ENCODE measurements at places on chromosomes 1 and 21. TPM values are rescaled to one million over a fixed set of nuclear protein-coding genes. Genes with fewer than 3 reads are reported as not detected.

DNA sequence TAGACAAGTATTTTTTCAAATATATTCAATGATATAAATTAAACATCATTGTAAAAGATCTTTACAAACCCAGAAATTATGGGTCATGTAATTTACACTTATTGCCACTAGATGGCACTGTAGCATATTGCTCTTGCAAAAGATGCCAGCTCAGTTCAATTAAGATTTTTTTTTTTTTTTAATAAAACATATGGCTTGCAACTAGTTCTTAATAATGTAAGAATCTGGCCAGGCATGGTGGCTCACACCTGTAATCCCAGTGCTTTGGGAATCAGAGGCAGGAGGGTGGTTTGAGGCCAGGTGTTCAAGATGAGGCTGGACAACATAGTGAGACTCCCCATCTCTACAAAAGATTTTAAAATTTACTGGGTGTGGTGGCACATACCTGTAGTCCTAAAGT, 49.4 kb upstream of the DESI2 start:
- DNase-seq = no peak

GRCh38 chr1:56904663-56905397, 50.2 kb downstream of the C8A start:
- no peak for DNase-seq

DNA sequence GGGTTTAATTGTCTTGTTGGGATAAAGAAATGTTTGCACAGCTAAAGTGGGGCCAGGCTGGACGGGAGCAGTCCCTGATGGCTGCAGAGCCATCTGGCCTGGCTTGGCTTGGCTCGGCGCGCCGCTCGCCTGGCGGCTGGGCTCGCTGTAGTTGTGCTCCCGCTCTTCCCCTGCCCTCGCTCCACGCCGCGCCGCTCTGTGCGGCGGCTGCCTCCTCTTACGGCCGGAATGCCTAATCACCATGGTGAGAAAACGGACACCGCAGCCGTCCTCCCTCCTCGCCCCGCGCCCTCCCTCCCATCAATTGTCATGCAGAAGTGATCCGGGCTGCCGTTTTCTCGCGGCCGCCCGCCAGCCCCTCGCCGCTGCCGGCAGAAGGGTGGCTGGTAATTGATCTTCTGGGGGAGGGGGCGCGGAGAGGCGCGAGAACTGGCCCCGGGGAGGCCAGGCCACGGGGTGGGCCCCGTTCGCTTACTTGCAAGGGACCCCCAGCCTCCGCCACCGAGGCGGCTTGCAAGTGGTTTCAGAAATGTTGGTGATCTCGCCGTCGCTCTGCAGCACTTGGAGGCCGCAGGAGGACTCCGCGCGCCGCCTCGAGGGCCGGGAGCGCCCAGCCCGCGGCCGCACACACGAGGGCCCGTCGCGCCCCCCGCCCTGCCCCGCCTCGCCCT, 12.4 kb downstream of the RNF220 start:
- DNase-seq = no peak

The PYHIN1 gene
- not detected for total RNA-seq

The CCDC17 gene
- not detected for total RNA-seq
